CD4-positive, alpha-beta T cell treated with Interleukin-1 beta for 1 hour (primary cell): ENCODE measurements at places on chromosomes 11 and 22.

GRCh38 chr22:48343461-48343860, 1484.2 kb downstream of the BRD1 start:
- DNase-seq, result no peak

GRCh38 chr11:119266517-119267255, 50.2 kb downstream of the MCAM start:
- DNase-seq, result no peak

DNA sequence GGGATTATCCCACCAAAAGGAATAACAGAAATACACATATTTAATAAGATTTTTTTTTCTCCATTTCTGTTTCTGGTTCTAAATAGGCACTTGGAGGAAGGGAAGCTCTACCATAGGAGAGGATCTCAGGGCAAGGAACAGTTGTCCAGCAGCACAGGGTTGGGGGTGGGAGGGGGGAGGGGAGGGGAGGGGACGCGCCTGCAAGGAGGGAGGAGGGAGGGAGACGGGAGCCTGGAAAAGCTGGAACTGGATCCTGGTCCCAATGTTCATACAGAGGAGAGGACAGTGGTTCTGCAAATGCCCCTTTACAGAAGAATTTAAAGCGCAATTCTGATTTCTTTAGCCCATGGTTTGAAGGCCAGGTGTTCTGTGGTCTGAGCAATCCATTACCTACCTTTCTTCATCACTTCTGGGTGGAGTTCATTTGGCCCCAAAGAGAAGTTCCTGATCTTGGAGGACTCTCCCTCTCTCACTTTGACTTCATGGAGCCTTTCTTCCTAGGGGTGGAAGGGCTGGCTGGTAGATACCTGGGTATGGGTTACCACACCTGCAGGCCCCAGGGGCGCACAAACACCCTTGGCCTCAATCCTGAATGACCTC, 348.9 kb upstream of the NCAM1 start:
- DNase-seq, result no peak

GRCh38 chr11:14854057-14854456, 38.0 kb downstream of the CYP2R1 start:
- DNase-seq, result no peak

DNA sequence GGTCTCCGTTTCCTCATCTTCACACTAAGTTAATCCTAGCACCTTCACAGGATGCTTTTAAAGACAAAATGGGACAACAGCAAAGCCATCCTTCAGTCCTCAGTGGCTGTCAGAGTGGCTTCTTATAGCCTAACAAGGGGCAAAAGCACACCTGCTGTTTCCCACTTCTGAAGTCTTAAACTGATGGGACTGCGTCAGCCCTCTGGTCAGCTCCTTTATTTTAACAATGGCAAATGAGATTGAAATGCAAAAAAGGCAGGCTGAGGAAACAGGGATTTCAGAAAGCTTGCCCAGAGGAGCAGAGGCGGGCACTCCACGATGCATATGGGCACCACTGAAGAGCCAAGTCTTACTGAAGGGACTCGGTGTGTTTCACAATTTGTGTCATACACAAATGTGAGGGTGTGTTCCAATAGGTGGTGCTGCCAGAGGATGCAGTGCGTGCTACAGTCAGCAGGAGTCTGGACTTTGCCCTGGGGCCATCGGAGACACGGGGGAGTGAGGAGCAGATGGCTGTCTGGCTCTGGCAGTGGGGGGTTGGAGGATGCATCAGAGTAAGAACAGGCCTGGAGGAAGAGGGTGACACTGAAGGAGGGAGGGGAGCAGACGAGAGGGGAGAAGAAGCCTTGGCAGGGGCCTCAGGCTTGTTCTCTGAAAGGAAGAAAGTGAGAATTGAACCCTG, 47.3 kb downstream of the TENM4 start:
- no peak for DNase-seq

GRCh38 chr22:31290494-31291471, 1.5 kb downstream of the PIK3IP1 start:
- DNase-seq, result peak; percentile 97

GRCh38 chr11:100575860-100576717, 111.0 kb upstream of the ARHGAP42 start:
- peak; percentile 3 for DNase-seq

DNA sequence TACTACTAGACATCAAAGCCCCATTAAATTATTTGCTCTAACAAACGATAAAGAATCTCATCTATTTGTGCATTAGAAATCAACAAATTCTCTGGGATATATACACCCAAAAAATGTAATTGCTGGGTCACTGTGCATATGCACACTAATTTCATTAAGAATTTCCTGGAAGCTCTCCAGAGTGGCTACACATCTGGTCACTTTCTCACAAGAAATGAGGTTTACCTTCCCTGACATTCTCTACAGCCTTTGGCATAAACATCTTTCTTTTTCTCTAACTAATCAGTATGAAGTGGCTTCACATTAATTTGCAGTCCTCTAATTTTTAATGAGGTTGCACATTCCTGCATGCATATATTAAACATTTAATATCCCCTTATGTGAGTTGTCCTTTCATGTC, 150.8 kb upstream of the ANO5 start:
- DNase-seq, result no peak

DNA sequence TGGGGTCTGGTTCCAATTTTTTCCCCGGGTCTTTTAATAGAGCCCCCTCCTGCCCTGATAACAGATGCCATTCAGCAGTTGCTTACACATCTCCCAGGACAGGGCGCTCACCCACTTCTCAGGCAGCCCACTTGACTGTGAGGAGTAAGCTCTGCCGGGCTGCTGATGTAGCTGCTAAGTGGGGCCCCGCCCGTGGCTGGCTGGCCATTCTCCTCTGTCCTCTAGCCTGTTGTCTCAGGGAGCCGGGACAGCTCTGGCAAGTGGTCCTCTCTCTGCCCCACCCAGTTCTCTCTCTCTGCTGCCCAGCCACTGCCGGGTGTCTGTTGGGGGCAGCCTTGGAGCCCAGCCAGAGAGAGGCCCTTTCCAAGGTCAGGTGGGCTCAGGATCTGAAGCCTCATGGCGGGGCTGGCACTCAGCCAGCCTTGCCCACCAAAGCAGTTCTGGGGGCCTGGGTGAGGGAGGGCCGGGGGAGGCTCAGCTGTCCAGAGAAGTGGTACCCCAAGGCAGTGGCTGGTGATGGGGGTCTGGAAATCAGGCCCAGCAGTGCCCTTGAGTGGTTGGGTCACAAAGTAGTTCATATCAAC, 8.9 kb downstream of the KCNJ4 start:
- DNase-seq, result no peak

- no peak for DNase-seq
These were observed 600 bp upstream of the ESAM start for GRCh38 chr11:124762624-124763155.

DNA sequence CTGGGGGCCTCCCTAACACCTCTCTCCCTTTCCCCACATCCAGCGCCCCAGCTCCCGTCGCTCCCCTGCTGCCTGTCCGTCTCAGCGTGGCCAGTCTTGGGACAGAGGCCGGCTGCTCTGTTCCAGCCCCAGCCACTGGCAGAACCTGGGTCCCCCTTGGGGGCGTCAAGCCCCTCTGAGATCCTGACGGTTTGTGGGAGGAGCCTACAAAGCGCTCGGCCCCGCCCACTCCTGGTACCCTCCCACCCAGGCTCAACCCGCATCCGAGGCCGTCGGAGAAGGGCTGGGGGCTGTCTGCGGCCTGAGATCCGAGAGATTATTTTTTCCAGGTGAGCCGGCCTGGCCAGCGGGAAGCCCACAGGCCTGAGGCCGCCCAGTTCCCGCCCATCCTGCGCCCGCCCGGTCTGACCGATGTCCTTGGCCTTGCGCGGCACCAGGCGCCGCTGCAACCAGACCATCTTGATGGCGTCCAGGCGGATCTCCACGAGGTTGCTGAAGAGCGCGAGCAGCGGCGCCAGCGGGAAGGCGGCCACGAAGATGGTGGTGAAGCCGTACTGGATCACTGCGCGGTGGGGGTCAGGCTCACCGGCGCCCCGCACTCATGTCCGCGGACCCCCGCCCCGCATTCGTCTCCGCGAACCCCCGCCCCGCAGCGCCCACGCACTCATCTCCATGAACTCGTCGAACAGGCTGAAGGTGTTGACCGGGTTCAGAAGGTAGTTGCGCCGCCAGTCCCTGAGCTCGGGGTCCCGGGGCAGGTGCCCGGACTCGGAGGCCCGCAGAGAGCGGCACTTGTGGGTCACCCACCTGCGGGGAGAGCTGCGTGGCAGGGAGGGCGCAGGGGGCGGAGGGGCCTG, 5.5 kb upstream of the SIGIRR start:
- no peak for DNase-seq

DNA sequence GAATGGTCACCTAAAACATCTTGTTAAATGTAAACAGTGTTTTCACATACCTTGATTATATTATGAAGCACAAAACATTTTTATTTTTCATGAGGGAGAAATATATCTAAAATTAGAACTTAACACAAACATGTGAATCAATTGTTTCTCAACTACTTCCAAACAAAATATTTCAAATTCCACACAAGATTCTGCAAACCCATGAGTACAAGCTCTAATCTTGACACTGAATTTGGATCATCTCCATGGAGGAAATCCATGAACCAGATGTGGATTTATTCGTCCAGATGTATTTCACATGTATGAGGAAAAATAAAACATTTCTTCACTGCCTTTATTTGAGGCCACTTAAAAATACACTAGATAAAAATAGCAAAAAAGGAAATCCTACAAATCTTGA, 184.2 kb downstream of the SBF2 start:
- DNase-seq, result no peak

DNA sequence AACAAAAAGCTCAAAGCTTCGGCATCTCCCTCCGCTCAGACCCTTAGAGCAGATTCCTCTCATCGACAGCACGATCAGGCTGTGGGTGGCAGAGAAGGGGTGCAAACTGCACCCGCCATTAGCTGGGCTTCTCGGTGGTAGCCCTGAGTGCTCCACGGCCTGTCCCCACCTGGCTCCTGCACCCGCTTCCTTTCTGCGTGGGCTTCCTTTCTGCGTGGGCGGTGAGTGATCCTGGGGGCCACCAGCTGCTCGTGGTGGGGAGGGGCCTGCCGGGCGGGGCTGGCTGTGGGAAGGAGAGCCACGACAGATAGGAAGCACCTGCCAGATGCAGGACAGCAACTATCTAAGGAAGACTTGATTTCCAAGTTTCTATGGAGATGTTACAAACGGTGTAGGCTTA, 55.0 kb downstream of the BRD1 start:
- no peak for DNase-seq

DNA sequence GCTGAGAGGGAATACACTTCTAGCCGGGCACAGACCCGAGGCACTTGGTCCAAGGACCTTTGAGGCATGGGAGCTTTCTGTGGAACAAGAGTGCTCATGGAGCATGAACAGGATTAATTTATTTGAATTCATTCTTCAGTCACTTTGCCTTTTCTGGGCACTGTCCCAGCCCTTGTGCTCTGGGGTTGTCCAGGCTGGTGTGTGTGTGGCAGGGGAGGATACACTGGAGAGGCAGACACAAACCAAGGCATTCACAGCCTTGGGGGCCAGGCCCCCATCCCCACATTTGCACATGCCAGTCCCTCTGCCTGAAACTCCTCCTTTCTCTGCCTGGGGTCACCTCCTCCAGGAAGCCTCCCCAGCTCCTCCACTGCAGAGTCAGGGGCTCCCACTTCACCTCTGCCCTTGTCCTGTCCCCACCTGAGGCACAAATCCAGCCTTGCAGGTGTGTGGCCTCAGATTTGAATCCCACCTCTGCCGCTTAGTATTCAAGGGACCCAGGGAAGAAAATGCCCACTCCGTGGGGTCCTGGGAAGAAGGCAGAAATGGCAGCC, 55.5 kb downstream of the MYO7A start:
- no peak for DNase-seq

- DNase-seq, result no peak
These were observed 26.9 kb upstream of the APOBEC3A start for GRCh38 chr22:38930512-38930911.

DNA sequence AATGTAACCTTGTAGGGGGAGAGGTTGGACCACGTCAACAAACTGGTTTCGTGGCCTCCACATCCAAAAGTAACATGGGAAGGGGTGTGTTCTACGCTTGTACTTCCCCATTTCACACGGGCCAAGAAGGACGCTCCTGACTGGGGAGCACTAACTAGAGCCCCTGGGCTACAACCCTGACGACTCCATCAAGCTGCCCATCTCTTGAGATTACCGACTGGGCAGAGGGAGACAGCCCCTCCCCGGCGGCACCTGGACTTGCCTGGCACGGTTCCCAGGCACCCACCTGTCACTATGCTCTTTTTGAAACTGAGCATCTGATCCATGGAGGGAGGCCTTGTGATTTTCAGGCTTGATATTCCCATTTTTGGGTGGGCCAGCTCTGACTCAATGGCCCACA, 68.5 kb downstream of the SHANK2 start:
- DNase-seq, result no peak

- DNase-seq, result no peak
These were observed 480 bp upstream of the MTMR2 start for GRCh38 chr11:95924414-95924760.

DNA sequence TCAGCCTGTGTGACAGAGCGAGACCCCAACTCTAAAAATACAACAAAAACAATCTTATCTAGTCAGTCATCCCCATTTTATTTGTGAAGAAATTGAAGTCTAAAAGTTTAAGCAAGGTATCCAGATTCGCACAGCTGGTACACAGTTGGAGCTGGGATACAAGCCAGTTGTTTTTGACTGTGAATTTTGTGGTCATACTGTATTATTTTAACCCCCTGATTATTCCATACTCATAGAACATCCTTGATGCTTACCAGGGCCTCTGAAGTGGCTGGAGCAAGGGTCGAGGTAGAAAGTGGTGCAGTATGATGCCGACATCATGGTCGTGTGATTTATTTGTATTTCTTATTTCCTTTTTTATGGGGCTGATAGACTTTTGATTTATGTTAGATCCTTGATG, 50.0 kb downstream of the BID start:
- no peak for DNase-seq

GRCh38 chr11:66316849-66317251, at the start of gene CD248:
CD248 (minus strand) TSS chr11:66317044; CDS start chr11:66317027, 17 bp downstream.
- no peak for DNase-seq

- no peak for DNase-seq
These were observed 28.2 kb upstream of the E2F8 start for GRCh38 chr11:19268909-19269308.

- no peak for DNase-seq
These were observed 41.0 kb downstream of the CSF2RB start for GRCh38 chr22:36954251-36955014.

GRCh38 chr11:69142895-69143294, 12.8 kb upstream of the SMIM38 start:
- no peak for DNase-seq

- DNase-seq, result no peak
These were observed 207.1 kb upstream of the ARHGAP20 start for GRCh38 chr11:110919241-110919922.

- DNase-seq, result no peak
These were observed 7.4 kb upstream of the BLID start for GRCh38 chr11:122123263-122123929.

DNA sequence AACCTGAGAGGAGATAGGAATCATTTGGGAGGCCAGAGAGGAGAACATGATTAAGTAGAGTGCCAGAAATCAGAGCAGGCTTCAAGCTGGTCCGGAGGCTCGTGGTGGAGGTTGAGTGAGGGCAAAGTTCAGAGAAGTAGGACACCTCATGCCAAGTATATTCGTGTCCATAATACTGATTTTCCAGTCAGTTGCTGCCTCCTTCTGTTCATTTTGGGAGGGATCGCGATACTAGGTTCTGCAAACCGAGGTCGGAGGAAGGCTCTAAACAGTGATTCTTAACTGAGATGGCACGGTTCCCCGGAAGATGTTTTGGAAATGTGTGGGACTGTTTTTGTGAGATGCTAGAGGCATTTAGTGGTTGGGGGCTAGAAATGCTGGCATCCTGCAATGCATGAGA, 13.6 kb upstream of the CD3E start:
- peak; percentile 71 for DNase-seq
